ENCODE measurements at places on chromosomes 5 and 9. TPM values are rescaled to one million over a fixed set of nuclear protein-coding genes. Genes with fewer than 3 reads are reported as not detected.

The RAD50 gene
- total RNA-seq: 35.2 TPM

The CKMT2 gene
- not detected for total RNA-seq

The FOXD4L5 gene
- 0.34 TPM for total RNA-seq

The CFAP90 gene
- total RNA-seq: 0.84 TPM

The OR1L6 gene
- not detected for total RNA-seq

The OR1Q1 gene
- total RNA-seq: not detected

The PRDM9 gene
- total RNA-seq: not detected

DNA sequence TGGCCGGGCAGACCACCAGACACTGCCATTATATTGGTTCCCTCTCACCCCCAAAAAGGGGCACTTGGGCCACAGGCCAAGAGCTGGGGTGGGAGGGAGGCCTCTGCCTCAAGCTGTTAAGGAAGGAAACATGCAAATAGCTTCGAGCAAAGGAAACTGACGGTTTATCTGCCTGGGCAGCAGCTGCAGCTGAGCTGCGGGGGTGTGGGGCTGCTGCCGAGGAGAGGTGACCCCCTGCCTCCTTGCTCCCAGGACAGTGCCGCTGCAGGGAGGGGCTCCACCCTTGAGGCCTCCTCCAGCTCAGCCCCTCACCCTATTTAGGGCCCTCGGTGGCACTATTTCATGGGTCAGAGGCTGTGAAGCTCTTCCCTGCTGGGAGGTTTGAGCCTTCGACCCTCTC lies 789 bp downstream of the DOK3 start:
- no peak for DNase-seq
- H3K4me3 ChIP-seq: no peak overlapping the region
- H3K4me1 ChIP-seq: peaks cover 7% of the 10 kb centered on the region
- no peaks in the 10 kb centered on the region for H3K27me3 ChIP-seq

- DNase-seq: peak; percentile 50
- peaks cover 2% of the 10 kb centered on the region for H3K27me3 ChIP-seq
- H3K27ac ChIP-seq: peak overlapping the region; percentile 93
- peak overlapping the region; percentile 99 for H3K4me3 ChIP-seq
- H3K36me3 ChIP-seq: no peaks in the 10 kb centered on the region
Observed at GRCh38 chr5:142325725-142326479, 1.1 kb upstream of the SPRY4 start.

GRCh38 chr9:95461448-95462248 lies 55.1 kb downstream of the PTCH1 start:
- DNase-seq: no peak
- peaks cover 45% of the 10 kb centered on the region for H3K36me3 ChIP-seq
- peaks cover 85% of the 10 kb centered on the region for H3K4me1 ChIP-seq
- H3K27ac ChIP-seq: peak overlapping the region; percentile 96

DNA sequence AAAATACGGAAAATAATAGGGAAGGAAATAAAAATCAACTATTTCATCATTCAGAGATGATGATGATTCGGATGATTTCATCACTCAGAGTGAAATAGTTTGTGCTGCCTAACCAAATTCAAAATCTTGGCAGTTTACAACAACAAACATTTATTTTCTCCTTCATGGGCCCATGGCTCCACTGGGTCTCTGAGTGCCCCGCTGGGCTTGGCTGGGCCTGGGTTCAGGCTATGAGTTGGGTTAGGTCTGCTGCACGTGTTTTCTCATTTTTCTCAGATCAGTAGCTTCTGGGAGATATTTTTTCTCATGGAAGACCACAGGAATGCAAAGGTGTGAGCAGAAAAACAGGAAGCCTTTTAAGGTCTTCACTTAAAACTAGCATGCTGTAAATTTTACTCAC lies 24.0 kb upstream of the F2RL1 start:
- no peak overlapping the region for H3K27ac ChIP-seq
- no peak overlapping the region for H3K4me3 ChIP-seq
- no peaks in the 10 kb centered on the region for H3K36me3 ChIP-seq
- no peak for DNase-seq
- H3K4me1 ChIP-seq: peaks cover 21% of the 10 kb centered on the region
- H3K27me3 ChIP-seq: no peaks in the 10 kb centered on the region

DNA sequence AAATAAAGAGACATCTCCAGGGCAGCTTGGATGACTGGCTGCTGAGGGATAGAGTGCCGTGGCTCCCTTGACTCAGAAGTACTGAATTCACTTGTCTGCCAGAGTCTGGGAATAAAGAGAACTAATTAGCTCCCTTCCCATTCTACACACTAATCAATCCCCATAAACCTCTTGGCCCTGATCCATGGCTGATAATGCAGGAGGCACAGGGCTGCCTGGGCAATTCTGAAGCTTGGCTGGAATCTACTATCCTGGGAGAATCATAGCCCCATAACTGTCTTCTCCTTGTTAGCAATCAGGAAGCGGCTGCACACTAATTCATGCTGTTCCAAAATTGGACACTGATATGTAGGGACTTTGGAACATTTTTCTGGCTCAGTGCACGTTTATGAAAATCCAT lies 197.7 kb downstream of the PTTG1 start:
- no peak overlapping the region for H3K27ac ChIP-seq
- no peaks in the 10 kb centered on the region for H3K4me1 ChIP-seq
- no peak overlapping the region for H3K4me3 ChIP-seq

DNA sequence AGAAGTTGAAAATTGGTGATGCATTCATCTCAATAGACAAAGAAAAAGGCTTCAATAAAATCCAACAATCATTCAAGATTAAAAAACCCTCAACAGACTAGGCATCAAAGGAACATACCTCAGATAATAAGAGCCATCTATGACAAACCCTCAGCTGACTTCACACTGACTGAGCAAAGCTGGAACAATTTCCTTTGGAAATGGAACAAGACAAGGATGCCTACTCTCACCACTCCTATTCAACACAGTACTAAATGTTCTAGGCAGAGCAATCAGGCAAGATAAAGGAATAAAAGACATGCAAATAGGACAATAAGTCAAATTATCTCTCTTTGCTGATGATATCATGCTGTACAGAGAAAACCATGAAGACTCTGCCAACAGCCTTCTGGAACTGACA lies 1188.1 kb downstream of the DTWD2 start:
- no peaks in the 10 kb centered on the region for H3K27me3 ChIP-seq
- no peaks in the 10 kb centered on the region for H3K4me1 ChIP-seq
- DNase-seq: no peak
- H3K27ac ChIP-seq: no peak overlapping the region
- no peak overlapping the region for H3K4me3 ChIP-seq
- peaks cover 2% of the 10 kb centered on the region for H3K36me3 ChIP-seq

DNA sequence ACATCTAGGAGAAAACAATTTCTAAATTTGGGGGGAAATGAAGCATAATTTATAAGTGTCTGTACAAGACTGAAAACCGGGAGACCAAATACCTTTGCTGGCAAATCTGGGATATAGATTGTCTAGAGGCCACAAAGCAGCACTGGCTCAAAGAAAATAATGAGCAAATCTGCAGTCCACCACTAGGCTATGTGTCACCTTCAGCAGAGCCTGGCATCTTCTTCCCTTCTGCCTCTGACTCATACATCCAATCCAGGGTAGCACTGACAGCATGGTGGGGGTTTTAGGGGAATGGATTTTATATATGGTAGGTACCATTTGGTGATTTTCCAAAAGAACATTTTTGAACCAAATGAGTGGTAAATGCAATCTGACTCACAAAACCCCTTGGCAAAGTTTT lies 12.8 kb downstream of the FAM81B start:
- H3K4me3 ChIP-seq: no peak overlapping the region
- no peaks in the 10 kb centered on the region for H3K4me1 ChIP-seq
- H3K36me3 ChIP-seq: no peaks in the 10 kb centered on the region
- H3K27ac ChIP-seq: no peak overlapping the region
- DNase-seq: no peak

DNA sequence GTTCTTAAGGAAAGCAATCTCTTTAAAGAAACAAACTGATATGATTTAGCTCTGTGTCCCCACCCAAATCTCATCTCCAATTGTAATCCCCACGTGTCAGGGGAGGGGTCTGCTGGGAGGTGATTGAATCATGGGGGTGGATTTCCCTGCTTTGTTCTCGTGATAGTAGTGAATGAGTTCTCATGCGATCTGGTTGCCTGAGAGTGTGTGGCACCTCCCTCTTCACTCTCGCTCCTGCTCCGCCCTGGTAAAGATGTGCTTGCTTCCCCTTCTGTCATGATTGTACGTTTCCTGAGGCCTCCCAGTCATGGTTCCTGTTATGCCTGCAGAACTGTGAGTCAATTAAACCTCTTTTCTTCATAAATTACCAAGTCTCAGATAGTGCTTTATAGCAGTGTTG lies 412.7 kb upstream of the SMC2 start:
- H3K27ac ChIP-seq: no peak overlapping the region
- DNase-seq: no peak
- H3K27me3 ChIP-seq: peaks cover 3% of the 10 kb centered on the region
- H3K4me3 ChIP-seq: no peak overlapping the region
- no peaks in the 10 kb centered on the region for H3K36me3 ChIP-seq

GRCh38 chr5:10106806-10107205 lies 142.9 kb downstream of the ATPSCKMT start:
- H3K4me1 ChIP-seq: peaks cover 25% of the 10 kb centered on the region
- no peaks in the 10 kb centered on the region for H3K27me3 ChIP-seq

GRCh38 chr5:2751592-2752021 lies at the start of gene IRX2:
Gene IRX2, minus strand, starts transcription at chr5:2751677. Its CDS starts 264 bp downstream, at chr5:2751413.
- peak; percentile 80 for DNase-seq
- H3K4me3 ChIP-seq: peak within 1 kb of the TSS; percentile 95

DNA sequence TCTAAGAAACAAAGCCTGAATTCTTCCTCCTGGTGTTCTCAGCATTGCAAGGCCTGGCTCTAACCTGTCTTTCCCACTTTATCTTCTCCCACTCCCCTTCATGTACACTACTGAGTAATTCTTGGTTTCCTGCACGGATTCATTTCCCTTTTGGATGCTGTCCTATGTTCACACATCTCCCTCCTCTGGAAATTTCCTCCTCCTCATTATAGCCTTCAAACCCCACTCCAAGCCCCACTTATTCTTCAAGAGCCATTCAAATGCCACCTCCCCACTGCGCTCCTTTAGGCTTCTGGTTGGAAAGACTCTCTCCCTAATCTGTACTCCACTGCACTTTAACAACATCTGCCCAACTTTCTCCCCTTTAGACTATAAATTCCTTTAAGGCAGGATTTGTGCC lies 28.2 kb upstream of the C5orf63 start:
- peaks cover 18% of the 10 kb centered on the region for H3K4me1 ChIP-seq
- no peak overlapping the region for H3K4me3 ChIP-seq
- H3K27me3 ChIP-seq: no peaks in the 10 kb centered on the region
- H3K27ac ChIP-seq: no peak overlapping the region

GRCh38 chr5:176785184-176786145 lies 24.9 kb upstream of the UNC5A start:
- peaks cover 9% of the 10 kb centered on the region for H3K4me1 ChIP-seq
- no peak overlapping the region for H3K4me3 ChIP-seq
- DNase-seq: no peak
- H3K27ac ChIP-seq: no peak overlapping the region

- no peak for DNase-seq
- no peak overlapping the region for H3K27ac ChIP-seq
- H3K36me3 ChIP-seq: no peaks in the 10 kb centered on the region
- H3K4me1 ChIP-seq: no peaks in the 10 kb centered on the region
- no peak overlapping the region for H3K4me3 ChIP-seq
Observed at GRCh38 chr5:145633474-145633873, 201.7 kb downstream of the PRELID2 start.

DNA sequence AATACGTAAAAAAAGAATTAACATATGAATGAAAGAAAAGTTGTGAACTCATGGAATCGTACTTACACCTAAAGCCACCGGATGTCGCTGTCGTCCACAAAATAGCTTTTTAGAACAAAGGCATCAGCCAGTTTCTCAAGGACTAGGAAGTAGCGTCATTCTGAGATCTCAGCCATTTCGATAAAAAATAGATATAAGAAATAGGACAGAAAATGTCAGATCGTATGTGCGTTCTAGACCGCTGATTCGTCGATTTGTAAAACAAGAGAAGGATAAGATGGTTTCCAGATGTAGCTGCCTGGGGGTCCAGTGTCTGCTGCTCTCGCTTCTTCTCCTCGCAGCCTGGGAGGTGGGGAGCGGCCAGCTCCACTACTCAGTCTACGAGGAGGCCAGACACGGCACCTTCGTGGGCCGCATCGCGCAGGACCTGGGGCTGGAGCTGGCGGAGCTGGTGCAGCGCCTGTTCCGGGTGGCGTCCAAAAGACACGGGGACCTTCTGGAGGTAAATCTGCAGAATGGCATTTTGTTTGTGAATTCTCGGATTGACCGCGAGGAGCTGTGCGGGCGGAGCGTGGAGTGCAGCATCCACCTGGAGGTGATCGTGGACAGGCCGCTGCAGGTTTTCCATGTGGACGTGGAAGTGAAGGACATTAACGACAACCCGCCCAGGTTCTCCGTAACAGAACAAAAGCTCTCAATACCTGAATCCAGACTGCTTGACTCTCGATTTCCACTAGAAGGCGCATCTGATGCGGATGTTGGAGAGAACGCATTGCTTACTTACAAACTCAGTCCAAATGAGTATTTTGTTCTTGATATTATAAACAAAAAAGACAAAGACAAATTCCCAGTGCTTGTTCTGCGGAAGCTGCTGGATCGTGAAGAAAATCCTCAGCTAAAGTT lies at the start of gene PCDHA10:
PCDHA10 (plus strand) TSS at position 126 of the 903 bp plus-strand sequence; CDS start at position 278, 152 bp downstream.
- H3K4me1 ChIP-seq: peaks cover 5% of the 10 kb centered on the region
- H3K4me3 ChIP-seq: peak within 1 kb of the TSS; percentile 82
- H3K36me3 ChIP-seq: peaks cover 63% of the 10 kb centered on the region
- H3K27ac ChIP-seq: peak within 1 kb of the TSS; percentile 76
- H3K27me3 ChIP-seq: no peaks in the 10 kb centered on the region
- no peak for DNase-seq

DNA sequence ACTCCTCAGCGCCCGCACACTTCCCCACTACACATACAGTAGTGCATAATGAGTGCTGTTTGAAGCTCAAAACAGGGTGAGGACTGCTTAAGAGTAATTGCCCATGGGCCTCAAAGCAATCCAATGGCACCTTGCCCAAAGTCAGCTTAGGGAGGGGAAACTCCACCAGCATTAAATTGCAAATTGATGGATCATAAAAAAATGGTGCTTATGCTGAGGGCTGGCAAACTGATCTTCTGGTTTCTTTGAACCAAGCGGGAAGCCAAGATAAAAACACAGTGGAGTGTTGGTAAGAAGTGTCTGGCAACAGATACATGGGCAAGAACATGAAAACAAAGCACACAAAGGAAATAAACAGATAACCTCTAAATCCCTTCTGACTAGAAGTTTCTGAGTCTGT lies 28.0 kb downstream of the TLE1 start:
- H3K36me3 ChIP-seq: peaks cover 8% of the 10 kb centered on the region
- no peak overlapping the region for H3K27ac ChIP-seq
- no peak overlapping the region for H3K4me3 ChIP-seq

DNA sequence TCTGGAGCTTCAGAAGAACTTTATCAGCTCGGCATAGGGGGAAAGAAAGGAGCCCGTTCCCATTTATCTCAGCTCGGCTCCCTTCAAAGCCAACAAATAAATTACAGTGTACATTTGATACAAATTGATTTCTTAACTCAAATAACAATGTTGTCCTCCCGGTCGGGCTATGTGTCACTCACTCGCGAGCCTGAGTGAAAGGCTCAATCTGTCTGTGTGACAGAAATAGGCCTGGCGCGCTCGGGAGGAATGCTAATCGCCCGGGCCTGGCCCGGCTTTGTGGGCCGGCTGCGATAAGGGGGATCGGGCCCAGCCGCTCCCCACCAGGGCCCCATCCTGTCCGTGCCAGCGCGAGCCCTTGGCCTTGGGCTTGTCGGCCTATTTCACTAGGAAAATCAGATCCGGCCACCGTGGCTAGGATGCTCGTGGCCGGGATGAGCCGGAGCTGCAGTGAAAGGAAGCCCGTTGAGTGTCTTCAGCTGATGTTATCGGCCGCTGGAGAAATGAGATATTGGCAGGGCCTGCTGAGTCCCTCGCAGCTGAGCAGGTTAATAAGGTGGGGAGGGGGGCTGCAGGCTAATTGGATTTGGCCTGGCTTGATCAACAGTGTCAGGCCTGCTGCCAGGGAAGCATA lies 258.7 kb downstream of the IRX1 start:
- H3K36me3 ChIP-seq: no peaks in the 10 kb centered on the region
- peaks cover 28% of the 10 kb centered on the region for H3K4me1 ChIP-seq
- no peak overlapping the region for H3K4me3 ChIP-seq

Data from neural crest cell (in vitro differentiated cells).